Cerebellum (tissue), 4 donors: ENCODE measurements at places on chromosomes 2 and 18.
A peak's percentile ranks its signal among the peaks of the same experiment; 100 is the strongest.

DNA sequence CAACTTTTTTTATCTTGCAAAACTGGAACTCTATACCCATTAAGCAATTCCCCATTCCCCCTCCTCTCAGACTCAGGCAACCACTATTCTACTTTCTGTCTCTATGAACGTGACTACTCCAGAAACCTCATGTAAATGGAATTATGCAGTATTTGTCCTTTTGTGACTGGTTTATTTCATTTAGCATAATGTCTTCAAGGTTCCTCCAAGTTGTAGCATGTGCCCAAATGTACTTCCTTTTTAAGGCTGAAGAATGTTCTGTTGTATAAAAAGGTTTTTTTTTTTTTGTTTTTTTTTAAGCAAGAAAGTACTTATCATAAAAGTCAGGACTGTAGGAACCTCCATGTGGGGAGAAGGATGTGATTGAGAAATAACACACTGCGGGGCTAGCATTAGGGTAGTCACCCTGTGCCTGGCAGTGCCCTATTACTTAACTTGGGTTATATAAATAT is 262.9 kb upstream of the FBXO11 start:
- DNase-seq, result no peak

- DNase-seq, result peak; percentile 89
These were observed at the start of gene NCKAP1 for GRCh38 chr2:183038341-183039300. TSS of gene NCKAP1 (minus strand) at chr2:183038457. CDS start at chr2:183038099, 358 bp downstream.

DNA sequence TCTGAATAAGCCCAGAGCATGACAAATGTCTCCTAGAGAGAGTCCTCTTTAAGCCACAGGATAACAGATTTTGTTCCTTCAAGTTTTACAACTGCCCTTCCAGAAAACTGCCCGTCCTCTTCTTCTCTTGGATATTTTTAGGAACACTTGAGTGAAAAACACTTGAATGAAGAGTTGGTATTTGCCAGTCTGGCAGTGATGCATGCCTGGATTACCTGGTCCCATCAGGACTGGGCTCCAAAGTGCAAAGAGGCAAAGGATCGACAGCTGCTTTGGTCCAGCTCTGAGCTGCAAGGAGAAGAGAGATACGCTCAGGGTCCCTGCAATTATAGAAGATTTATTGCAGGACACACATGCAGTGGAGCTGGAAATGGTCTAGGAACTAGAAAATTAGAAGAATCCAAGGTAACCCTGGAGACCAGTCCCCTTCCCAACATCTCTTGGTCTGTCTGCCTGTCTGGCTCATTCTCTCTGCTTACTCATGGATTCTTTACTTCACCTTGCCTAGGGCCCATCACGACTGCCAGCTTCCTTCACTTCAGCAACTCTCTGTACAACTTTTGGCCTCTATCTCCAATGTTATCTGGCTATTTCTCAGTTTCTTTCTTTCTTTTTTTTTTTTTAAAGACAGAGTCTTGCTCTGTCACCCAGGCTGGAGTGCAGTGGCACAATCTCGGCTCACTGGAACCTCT is 112.1 kb upstream of the SIX2 start:
- DNase-seq, result no peak

DNA sequence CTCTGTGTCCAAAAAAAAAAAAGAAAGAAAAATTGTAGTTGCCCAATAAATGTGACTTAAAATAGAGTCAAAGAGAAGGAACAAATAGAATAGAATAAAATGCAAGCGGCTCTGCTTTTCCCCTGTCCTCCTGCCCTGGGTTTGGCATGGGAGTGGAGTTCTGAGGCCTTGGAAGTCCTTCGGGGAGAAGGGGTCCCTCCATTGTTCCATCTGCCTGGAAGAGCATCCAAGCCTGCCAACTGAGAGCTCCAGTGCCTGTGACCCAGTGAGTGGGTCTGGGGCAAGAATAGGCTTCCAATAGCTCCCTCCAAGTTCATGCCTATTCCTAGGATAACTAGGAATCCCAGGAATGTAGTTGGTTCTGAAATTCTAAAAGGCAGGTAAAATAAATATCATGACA is 321.4 kb downstream of the MYCN start:
- DNase-seq, result no peak

GRCh38 chr2:468648-469336 is 180.9 kb upstream of the ALKAL2 start:
- DNase-seq, result no peak
